ENCODE measurements at places on chromosomes 5 and 9. TPM values are rescaled to one million over a fixed set of nuclear protein-coding genes. Genes with fewer than 3 reads are reported as not detected.

- DNase-seq, result no peak
These were observed 142.6 kb downstream of the TARS1 start for GRCh38 chr5:33583332-33583731.

- no peak for DNase-seq
These were observed 128.6 kb upstream of the GRHPR start for GRCh38 chr9:37293664-37294524.

DNA sequence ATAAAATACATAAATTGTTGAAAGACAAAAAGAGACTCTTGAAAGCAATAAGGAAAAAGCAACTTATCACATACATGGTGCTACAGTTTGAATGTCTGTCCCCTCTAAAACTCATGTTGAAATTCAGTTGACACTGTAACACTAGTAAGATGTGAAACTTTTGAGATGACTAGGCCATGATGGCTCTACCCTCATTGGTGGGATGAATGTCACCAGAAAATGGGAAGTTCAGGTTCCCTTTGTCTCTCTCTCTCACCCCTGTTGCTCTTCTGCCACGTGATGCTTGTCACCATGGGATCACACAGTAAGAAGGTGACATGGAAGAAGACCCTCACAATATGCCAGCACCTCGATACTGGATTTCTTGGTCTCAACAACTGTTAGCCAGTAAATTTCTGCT lies 50.3 kb upstream of the SPTLC1 start:
- no peak for DNase-seq

DNA sequence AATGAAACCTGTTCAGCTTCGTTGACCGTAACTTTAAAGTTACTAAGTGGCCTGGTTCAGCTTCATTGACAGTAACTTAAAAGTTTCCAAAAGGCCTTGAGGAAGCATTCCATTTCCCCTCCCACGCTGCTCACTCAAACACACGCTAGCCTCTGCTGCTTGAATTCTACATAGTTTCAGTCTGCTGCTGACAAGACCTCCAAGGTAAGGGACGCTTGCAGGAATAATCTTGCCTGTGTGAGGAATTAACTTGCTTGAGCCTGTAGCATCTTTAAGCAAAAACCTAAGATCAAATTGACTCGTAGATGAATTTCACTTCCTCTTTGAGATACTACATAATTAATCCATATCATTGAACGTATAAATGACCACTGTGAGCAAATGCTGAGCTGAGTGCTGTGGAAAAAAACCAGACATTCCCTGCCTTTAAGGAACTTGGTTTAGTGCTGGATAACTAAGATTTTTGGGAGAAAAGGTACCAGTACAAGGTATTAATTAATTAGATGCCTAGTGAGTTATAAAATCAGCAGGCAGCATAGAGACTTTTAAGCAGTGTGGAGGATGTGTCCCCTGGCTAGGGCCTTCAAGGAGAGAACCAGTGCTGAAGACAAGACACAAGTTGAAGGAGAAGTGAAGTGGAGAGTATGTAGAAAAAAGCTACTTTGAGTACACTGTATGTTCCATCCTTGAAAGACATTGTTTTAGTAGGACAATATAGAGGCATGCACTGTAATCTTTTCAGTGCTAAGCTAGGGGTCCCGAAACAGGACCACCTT lies 39.2 kb downstream of the GRAMD2B start:
- DNase-seq, result no peak

GRCh38 chr5:54540286-54540685 lies 22.7 kb downstream of the SNX18 start:
- DNase-seq, result no peak

The PRELID2 gene
- total RNA-seq, result 14.5 TPM

- no peak for DNase-seq
These were observed 569.5 kb downstream of the PSAT1 start for GRCh38 chr9:78866207-78867132.

- no peak for DNase-seq
These were observed 95.7 kb upstream of the EGFLAM start for GRCh38 chr5:38162625-38163024.

The OR1Q1 gene
- total RNA-seq, result not detected

DNA sequence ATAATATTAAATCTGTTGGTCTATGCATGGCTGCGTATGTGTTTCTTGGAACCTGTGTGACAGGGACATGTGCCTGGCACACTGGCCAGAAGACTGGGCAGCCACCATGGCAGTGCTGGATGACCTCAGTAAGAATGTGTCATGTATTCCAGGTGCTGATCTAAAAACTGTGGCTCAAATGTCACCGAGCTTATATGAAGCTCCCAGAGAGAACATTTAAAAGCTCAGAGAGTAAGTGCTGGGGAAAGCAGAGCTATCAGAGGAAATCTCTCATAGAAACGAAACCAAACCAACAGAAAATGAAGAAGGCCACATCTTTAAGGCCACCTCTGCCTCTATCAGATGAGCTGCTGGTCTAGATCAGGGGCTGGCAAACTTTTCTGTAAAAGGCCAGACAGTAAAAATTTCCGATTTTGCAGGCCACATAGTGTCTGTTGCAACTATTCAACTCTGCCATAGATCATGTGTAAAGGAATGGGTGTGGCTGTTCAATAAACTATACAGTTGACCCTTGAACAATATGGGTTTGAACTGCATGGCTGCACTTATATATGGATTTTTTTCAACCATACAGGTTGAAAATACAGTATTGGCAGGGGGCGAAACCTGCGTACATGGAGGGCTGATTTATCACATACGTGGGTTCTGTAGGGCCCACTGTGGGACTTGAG lies 31.8 kb downstream of the TSTD2 start:
- no peak for DNase-seq

DNA sequence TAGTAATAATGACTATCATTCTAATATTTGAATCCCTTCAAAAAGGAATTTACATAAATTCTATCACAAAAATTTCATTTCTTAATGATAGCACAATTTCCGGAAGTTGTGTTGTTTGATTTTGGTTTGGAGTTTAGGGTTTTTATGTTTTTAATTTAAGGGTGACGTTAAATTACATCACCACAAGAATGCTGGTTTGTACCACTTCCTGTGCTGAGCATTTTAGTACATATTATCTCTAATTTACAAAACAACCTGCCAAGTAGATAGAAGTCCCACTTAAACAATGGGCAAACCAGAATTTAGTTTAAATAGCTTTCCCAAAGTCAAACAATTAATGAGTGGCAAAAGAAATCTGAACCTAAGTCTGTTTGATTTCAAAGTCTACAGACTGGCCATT lies 63.4 kb downstream of the DENND1A start:
- no peak for DNase-seq

The PCDHGA9 gene
- 2.3 TPM for total RNA-seq

The PFN3 gene
- total RNA-seq, result 0.48 TPM

GRCh38 chr5:43369651-43370050 lies 42.5 kb downstream of the CCL28 start:
- no peak for DNase-seq

The LEAP2 gene
- 2.4 TPM for total RNA-seq

DNA sequence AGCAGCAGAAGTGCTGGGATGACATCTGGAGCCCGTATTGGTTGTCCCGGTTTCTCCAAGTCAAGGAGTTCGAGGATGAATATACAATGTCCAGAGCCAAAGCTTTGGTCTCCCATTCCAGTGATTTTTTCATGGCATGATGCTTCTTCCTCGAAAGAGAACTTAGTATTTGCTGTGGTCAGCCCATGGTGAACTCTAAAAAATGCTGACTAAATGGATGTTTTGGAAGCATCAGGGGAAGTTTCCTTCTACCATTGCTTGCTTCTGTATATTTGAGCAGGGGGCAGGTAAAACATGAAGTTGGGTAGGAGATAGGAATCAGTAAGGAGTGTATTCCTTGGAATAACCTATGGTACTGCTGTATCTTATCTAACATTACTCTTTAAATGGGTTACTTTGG lies 8.6 kb downstream of the TTC23L start:
- DNase-seq, result no peak

DNA sequence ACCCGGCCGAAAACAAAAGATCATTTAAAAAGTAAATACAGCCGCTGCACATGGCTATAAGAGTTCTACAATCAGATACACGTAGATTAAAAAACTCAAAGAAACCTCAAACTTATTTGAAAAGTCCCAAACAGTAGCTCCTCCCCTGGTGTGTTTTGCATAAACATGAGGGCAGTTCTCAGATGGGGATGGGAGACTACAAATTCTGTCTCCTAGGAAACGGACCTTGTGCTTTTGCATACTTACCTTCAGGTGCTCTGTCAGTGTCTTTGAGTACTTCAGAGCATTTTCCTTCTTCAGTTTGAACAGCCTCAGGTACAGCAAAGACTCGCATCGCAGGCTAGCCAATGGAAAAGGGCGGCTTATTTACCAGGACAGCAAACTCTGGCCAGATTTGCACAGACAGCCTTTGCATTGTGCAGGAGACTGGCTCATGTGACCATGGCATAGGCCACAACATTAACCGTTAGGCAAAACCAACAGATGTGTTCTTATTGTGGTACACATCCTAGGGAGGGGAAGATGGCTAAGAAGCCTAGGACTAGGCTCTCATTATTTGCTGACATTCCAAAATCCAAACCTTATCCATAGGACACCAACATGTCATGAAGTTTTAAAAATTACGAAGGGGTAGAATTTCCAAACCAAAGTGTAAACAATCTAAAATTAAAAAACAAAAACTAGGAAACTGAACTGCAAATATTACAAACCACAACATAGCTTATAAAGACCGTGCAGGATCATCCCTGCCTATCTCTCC lies 12.8 kb downstream of the LEAP2 start:
- DNase-seq, result no peak

DNA sequence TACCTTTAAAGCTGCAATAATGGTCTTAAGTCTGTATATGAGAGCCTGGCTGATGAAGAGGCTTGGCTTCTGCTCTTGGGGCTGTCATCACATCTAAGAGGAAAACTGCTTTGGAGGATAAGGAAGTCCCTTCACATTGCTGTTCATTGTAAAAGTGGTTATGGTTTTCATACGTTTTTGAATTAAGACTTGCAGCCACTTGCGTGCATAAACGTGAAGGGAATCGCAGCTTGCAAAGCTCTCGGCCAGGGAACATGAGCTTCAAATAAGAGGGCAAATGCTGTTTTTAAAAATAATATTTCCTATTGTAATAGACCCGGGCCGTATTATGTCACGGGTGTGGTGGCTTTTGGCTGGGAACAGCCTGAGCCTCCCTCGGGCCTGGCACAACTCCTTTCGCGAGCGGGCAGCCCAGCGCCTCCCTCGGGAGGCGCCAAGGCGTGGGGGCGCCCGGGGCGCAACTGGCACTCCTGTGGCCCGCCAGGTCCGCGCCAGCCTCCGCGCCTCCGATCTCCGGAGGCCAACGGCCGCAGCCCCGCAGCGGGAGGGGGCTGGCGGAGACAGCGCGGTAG lies 538 bp upstream of the ARHGEF28 start:
- DNase-seq, result no peak

- no peak for DNase-seq
These were observed 272.2 kb upstream of the NR4A3 start for GRCh38 chr9:99549441-99549840.

DNA sequence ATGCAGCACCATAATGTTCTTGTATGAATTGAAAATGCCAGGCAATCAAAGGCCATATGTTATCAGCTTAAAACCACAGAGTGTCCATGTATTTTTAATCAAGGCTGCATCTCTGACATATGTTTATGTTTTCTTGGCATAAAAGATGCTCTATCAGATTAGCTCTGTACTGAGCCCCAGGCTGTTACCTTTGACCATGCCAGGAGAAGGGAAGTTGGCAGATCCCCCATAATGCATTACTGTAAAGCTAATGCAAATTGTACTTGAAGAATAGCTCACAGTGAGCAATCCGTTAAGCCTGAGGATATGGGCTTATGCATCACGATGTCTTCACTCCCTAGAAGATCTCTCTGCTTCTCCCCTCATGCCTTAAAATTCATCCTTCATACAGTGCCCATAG lies 414.4 kb downstream of the BRINP1 start:
- no peak for DNase-seq

DNA sequence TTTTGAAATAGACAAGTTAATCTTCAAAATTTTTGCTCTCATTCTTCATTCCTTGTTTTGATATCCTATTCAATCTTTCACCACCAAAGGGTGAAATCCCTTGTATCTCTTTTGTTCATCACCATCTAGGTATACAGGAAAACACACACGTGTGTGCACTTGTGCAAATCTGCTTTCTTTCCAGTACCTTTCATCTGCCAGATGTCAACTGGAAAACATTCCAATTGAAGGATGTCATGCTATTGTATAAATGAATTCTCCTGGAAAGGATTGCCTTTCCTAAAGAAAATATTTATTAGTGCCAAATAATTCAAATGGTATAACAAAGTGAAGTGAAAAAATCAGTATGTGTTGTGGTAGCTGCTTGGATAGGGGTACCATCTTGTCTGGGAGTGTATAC lies 123.7 kb downstream of the RANBP17 start:
- DNase-seq, result no peak

The IFNA21 gene
- not detected for total RNA-seq

- DNase-seq, result no peak
These were observed 7.5 kb upstream of the TTC1 start for GRCh38 chr5:160001457-160001856.

DNA sequence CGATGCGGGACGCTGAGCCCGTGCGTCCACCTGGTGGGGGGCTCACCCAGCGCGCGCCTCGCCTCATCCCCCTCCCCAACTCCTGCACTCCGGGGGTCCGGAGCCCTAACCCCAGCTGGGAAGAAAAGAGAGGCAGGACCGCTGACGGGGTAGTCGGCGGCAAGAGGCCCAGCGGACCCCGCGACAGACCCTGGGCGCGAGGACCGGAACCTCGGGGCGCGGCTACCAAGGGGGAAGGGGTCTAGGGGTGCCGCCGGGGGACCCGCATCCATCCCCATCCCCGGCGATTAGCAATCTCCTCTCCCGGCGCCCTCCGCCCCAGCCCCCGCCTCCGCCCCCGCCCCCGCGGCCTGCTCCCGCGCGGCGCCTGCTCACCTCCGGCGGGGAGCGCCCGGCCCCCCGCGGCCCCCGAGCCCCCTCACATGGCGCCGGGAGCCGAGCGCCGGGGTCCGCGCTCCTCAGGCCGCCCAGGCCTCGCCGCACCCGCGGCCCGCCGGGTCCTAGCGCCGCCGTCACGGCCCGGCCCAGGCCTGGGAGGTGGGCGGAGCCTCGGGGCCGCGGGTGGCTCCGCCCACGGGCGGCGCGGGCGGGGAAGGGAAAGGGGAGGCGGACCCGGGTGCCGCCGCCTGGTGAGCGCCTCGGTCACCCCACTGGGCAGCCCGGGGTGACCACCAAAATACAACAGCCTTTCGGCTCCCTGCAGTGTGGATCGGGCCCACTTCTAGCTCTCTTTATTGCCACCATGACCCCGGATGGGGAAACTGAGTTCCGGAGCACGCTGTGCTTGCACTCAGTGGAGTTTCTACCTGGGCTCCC lies at the start of gene ST6GALNAC6:
ST6GALNAC6 (minus strand) TSS at position 476 of the 816 bp plus-strand sequence. CDS start 1,622 bp downstream, outside the sequence.
- DNase-seq, result peak; percentile 55

DNA sequence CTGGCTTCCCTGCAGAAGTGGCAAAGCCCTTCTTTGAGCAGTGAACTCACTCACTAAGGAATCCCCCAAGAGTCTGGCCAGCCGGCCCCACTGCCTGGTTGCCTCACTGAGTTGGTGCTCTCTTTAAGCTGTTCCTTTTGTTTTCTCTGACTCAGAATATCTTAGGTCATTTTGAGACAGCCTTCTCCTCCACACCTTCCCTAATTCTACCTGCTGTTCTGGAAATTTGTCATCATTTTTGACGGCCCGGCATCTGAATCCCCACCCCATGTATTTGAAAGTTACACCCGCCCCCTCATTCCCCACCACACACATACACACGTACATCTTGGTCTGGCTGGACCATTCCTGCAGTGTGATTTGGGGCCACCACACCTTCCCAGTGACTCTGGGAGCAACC lies 41.8 kb downstream of the FGF1 start:
- no peak for DNase-seq
